Caki2 (cell line): ENCODE measurements at places on chromosomes 2 and 18. TPM values are rescaled to one million over a fixed set of nuclear protein-coding genes. Genes with fewer than 3 reads are reported as not detected.

GRCh38 chr2:143960177-143960576 lies 559.7 kb downstream of the ZEB2 start:
- DNase-seq = no peak

- peak; percentile 35 for DNase-seq
Measured at GRCh38 chr2:174195253-174195652, 53.1 kb downstream of the OLA1 start.

The ICOS gene
- not detected in 2 replicates for total RNA-seq

The ZCCHC2 gene
- total RNA-seq = 3.2 and 15.5 TPM in 2 replicates

- no peak for DNase-seq
Measured at GRCh38 chr2:22481486-22482259, 903.3 kb upstream of the KLHL29 start.

The VSNL1 gene
- 52.5 and 68.6 TPM in 2 replicates for total RNA-seq

GRCh38 chr2:119008108-119008507 lies 66.1 kb downstream of the MARCO start:
- no peak for DNase-seq

The PLEK gene
- total RNA-seq = 1.2 and 4.3 TPM in 2 replicates

The CCT4 gene
- total RNA-seq = 275 and 294 TPM in 2 replicates

The GKN2 gene
- total RNA-seq = not detected in 2 replicates
